ENCODE measurements at places on chromosomes 4 and X. TPM values are rescaled to one million over a fixed set of nuclear protein-coding genes. Genes with fewer than 3 reads are reported as not detected.

- no peak for DNase-seq
These were observed 387.3 kb upstream of the TECRL start for GRCh38 chr4:64796581-64796980.

- no peak for DNase-seq
These were observed 150.6 kb downstream of the POU3F4 start for GRCh38 chrX:83658731-83659130.

- DNase-seq = no peak
These were observed 153.4 kb downstream of the FMR1NB start for GRCh38 chrX:148134578-148134977.

Gene HSPA4L
- 5.9 TPM for polyA plus RNA-seq

- no peak for DNase-seq
These were observed 64.1 kb downstream of the TNIP2 start for GRCh38 chr4:2691952-2692435.

DNA sequence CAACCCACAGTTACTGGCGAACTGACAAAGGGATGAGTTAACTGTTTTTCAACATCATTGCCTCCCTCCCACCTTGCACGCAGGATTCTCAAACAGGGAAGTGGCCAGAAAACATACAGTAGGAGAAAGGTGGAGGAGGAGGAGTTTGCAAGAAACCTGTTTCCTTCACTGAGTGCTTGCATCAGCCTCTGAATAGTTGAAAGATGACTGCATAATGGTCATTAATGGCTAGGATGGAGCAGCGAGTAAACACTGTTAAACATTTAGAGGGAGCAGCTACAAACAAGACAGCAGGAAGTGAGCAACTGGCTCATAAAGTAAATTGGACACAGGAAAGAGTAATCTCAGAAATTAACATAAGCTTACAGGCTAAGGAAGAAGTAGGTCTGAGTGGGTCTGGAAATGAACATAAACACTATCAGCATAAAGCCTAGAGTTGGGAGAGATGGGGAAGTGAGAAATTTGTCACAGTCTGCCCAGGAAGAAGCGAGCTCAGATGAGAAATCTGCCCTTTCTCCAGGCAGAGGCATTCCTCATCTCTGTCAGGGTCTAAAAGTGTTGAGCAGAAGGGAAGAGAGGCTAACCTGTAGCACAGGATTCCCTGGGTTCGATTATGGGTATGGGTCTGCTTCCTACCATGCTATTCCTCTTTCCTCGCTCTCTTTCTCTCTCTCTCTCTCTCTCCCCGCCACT, 38.6 kb downstream of the TRPC5OS start:
- DNase-seq = no peak

Gene TMEM154
- 2.9 TPM for polyA plus RNA-seq

Gene RBM47
- 24.9 TPM for polyA plus RNA-seq

- peak; percentile 48 for DNase-seq
These were observed 51.2 kb downstream of the LGI2 start for GRCh38 chr4:24979554-24979953.

- peak; percentile 74 for DNase-seq
These were observed 41.1 kb downstream of the LUZP4 start for GRCh38 chrX:115330498-115331168.

Gene SLC49A3
- polyA plus RNA-seq = 6.4 TPM
